T-helper 17 cell (primary cell): ENCODE measurements at places on chromosomes 3 and 15. TPM values are rescaled to one million over a fixed set of nuclear protein-coding genes. Genes with fewer than 3 reads are reported as not detected.

CAMK2N2 gene
- total RNA-seq, result 0.20 TPM

- no peak overlapping the region for H3K27ac ChIP-seq
- no peaks in the 10 kb centered on the region for H3K36me3 ChIP-seq
- DNase-seq, result no peak
Measured at GRCh38 chr15:64341961-64342360, 14.0 kb downstream of the CSNK1G1 start.

DNA sequence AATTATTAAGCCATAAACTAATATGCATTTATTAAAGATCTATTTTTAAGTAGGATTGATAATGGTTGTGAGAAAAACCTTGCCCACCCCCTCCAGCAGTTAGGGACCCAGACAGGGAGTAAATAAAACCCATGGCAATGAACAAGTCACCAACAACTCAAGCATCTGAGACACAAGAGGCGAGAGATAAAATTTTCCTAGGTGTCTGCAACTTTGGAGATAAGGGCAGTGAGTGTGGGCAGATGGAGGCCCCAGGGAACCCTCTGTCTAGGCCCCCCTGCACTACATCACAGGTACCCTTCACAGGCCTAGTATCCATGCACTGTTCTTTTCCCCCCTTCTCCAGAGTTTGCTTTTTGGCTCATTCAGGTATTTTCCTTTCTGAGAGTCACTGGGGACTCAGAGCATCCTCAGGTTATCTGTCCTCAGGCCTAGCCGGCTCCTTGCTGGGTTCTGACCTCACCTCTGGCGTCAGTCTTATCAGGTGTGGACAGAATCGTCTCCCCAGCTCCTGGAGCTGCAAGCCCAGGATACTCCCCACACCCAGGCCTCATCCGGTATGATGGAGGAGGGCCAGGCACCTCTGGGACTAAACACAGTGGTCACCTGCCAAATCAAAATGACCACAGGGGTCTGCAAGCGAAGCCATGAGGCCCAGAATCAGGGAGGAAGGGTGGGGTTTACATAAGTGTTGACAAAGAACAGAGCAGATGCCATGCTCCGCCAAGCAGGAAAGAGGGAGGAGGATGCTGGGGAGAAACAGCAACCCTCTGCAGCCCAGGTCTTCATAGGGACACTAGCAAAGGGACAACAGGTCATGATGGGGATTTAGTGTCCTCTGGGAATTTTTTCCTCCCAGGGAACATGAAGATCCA lies 50.4 kb downstream of the CCNL1 start:
- no peaks in the 10 kb centered on the region for H3K36me3 ChIP-seq
- no peak overlapping the region for H3K4me3 ChIP-seq
- no peak for DNase-seq
- H3K4me1 ChIP-seq, result peaks cover 12% of the 10 kb centered on the region
- no peak overlapping the region for H3K27ac ChIP-seq

- no peak overlapping the region for H3K27ac ChIP-seq
- H3K36me3 ChIP-seq, result no peaks in the 10 kb centered on the region
- DNase-seq, result no peak
- no peaks in the 10 kb centered on the region for H3K27me3 ChIP-seq
- no peaks in the 10 kb centered on the region for H3K4me1 ChIP-seq
Measured at GRCh38 chr3:110307065-110307809, 764.4 kb upstream of the NECTIN3 start.

GRCh38 chr3:42683875-42684598 lies 1.3 kb upstream of the KLHL40 start:
- H3K27me3 ChIP-seq, result peaks cover 30% of the 10 kb centered on the region
- no peak for DNase-seq
- H3K27ac ChIP-seq, result no peak overlapping the region
- peaks cover 6% of the 10 kb centered on the region for H3K4me1 ChIP-seq
- H3K4me3 ChIP-seq, result no peak overlapping the region

DNA sequence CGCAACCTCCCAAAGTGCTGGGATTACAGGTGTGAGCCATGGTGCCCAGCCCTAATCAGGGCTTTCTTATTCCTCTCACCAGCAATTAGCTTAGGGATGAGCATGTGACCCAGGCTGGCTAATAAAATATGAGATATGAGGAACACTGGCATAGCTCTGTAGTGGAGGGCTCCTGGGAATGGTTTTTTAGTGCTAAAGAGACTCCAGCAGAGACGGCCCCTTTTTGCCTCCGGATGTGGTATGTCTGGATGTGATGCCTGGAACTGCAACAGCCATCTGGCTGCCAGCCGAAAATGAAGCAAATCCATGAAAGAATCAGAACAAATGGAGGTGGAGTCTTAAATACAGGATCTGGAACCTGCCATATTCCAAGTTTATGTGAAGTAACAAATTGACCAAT lies 69.1 kb upstream of the MAGI1 start:
- no peak overlapping the region for H3K27ac ChIP-seq
- H3K4me3 ChIP-seq, result no peak overlapping the region
- H3K36me3 ChIP-seq, result no peaks in the 10 kb centered on the region
- no peaks in the 10 kb centered on the region for H3K4me1 ChIP-seq

CADM2 gene
- total RNA-seq, result 0.42 TPM

DNA sequence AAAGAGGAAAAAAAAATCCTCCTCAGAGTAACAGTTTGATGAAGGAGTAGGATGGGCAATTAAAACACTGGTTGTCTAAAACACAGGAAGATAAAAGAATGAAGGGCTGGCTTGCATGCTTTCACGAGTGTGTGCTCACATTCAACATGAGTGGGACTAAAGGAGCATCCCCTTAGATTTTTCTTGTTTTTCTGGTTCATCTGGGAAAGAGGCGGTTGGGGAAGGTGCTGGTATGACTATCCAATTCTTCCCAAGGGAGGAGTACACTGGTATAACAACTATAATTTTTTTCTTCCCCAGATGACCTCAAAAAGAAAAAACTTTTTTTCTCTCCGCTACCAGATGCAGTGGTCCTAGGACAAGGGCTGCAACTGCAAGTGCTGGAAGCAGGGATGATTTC lies 143.7 kb downstream of the MYO9A start:
- H3K4me1 ChIP-seq, result no peaks in the 10 kb centered on the region
- H3K36me3 ChIP-seq, result peaks cover 2% of the 10 kb centered on the region
- DNase-seq, result no peak
- no peaks in the 10 kb centered on the region for H3K27me3 ChIP-seq
- no peak overlapping the region for H3K4me3 ChIP-seq

GRCh38 chr3:181797431-181797830 lies 85.7 kb downstream of the SOX2 start:
- H3K27ac ChIP-seq, result no peak overlapping the region
- H3K27me3 ChIP-seq, result no peaks in the 10 kb centered on the region
- H3K36me3 ChIP-seq, result no peaks in the 10 kb centered on the region
- no peak overlapping the region for H3K4me3 ChIP-seq
- no peaks in the 10 kb centered on the region for H3K4me1 ChIP-seq
- no peak for DNase-seq

DNA sequence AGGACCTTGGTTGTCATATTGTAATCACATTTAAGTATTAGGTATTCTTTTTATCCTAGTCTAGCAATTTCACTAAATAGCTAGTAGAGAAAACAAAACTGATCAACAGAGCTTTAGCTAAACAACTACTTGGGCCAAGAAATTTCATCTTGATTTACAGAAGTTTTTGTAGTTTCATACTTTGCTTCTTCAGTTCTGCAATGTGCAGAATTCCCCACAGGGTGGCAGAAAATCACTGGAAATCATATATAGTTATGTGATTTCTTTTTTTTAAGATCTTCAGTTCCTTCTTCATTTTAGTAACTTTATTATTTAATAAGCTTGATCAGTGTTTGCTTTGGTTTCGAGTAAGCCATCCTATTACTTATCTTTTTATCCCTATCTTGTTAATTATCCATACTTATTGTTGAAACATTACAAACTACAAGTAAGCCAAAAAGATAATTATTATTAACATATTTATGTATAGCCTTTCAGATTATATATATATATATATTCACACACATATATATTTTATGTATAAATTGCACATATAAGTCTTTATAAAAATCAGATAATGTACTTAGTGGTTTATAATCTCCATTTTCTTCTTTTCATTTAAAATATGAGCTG lies 2.2 kb upstream of the BNIP2 start:
- H3K4me3 ChIP-seq, result peak overlapping the region; percentile 39
- peak overlapping the region; percentile 99 for H3K27ac ChIP-seq
- H3K4me1 ChIP-seq, result peaks cover 19% of the 10 kb centered on the region
- peaks cover 7% of the 10 kb centered on the region for H3K36me3 ChIP-seq
- H3K27me3 ChIP-seq, result no peaks in the 10 kb centered on the region

GRCh38 chr3:104438706-104439105 lies 928.0 kb upstream of the ALCAM start:
- H3K36me3 ChIP-seq, result no peaks in the 10 kb centered on the region
- H3K27me3 ChIP-seq, result peaks cover 9% of the 10 kb centered on the region
- no peaks in the 10 kb centered on the region for H3K4me1 ChIP-seq
- no peak overlapping the region for H3K27ac ChIP-seq

CEP97 gene
- 11.1 TPM for total RNA-seq
